Keratinocyte (primary cell): ENCODE measurements at places on chromosomes 3 and 15. TPM values are rescaled to one million over a fixed set of nuclear protein-coding genes. Genes with fewer than 3 reads are reported as not detected.

DNA sequence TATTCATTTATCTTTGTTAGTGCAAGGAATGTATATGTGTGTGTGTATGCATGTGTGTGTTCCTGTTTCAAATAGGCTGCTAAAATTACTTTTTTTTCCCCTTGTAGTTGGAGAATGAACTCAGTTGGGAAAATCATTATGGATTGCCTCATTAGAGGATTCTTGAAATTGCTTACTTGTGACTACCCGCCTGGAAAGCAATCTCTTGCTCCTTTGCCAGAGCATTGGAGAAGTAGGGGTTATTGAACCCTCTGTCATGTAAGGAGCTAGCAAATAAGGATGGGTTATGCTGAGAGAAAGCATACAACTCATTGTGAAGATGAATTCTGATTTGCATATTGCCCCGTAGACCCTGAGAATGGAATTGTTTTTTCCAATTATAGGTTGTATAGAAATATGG, 474.5 kb downstream of the CADM2 start:
- H3K4me1 ChIP-seq: no peaks in the 10 kb centered on the region
- H3K36me3 ChIP-seq: no peaks in the 10 kb centered on the region
- DNase-seq: no peak
- H3K27ac ChIP-seq: no peak overlapping the region
- H3K4me3 ChIP-seq: no peak overlapping the region

- no peaks in the 10 kb centered on the region for H3K4me1 ChIP-seq
- H3K4me3 ChIP-seq: no peak overlapping the region
- DNase-seq: no peak
Measured at GRCh38 chr3:38843898-38844297, 27.9 kb upstream of the SCN10A start.

DNA sequence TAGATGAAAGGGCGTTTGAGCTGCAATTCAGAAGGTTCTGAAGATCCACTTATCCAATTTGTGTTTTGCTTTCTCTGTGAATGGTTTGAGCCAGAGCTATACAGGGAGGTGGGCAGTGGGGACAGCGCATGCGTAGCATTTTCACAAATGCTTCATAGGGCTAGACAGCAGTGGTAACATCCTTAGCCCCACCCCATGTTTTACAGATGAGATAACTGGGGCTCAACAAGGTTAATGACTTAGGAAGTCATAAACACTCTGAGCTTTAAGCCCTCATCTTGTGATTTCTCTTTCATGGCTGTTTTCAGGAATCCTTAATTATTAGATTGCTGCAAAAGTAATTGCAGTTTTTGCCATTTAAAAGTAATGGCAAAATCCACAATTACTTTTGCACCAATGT, 408.7 kb downstream of the IL5RA start:
- H3K36me3 ChIP-seq: no peaks in the 10 kb centered on the region
- H3K27ac ChIP-seq: no peak overlapping the region
- no peaks in the 10 kb centered on the region for H3K27me3 ChIP-seq
- DNase-seq: no peak
- H3K4me1 ChIP-seq: no peaks in the 10 kb centered on the region
- H3K4me3 ChIP-seq: no peak overlapping the region

DNA sequence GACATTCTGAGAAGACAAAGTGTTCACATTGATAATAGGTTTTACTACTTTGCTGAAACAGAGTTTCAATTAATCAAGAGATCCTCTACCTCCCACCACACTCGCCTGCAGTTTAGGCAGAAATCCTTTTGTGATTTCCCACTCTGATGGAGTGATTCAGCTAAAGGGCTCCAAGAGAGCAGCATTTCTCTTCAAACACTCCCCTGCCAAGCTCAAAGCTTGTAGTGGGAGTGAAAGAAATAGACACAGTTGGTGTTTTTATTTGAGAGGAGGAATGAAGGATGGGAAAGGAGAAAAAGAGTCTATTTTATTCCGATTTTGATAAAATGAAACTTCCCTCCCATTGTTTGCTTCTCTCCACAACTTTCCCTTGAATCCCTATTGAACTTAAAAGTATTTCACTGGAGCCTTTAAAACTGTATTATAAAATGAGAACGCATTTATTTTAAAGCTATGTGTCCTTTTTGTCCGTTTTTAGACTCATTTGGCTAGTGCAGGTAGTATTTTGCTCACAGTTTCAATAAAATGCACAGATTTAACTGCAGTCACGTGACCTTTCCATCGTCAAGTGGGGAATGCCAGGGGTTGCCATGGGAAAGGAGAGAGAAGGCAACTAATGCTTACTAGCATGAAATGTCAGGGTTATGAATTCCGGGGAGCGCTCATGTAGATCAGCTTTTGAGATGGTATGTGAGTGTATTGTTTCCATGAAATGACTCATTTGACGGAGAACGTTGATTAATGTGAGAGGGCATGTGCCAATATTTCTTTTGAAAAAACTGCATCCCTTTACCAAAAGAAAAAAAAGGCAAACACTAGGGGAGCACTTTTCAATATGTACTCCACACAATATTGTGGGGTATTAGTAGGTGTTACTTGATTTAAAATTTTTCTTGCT, 7.7 kb upstream of the OSBPL11 start:
- H3K4me3 ChIP-seq: no peak overlapping the region
- peak; percentile 49 for DNase-seq
- H3K27me3 ChIP-seq: no peaks in the 10 kb centered on the region
- H3K36me3 ChIP-seq: no peaks in the 10 kb centered on the region
- peaks cover 11% of the 10 kb centered on the region for H3K4me1 ChIP-seq

GRCh38 chr15:93954985-93955571, 276.3 kb upstream of the MCTP2 start:
- H3K4me1 ChIP-seq: peaks cover 3% of the 10 kb centered on the region
- no peaks in the 10 kb centered on the region for H3K36me3 ChIP-seq
- no peak for DNase-seq
- H3K4me3 ChIP-seq: no peak overlapping the region

DNA sequence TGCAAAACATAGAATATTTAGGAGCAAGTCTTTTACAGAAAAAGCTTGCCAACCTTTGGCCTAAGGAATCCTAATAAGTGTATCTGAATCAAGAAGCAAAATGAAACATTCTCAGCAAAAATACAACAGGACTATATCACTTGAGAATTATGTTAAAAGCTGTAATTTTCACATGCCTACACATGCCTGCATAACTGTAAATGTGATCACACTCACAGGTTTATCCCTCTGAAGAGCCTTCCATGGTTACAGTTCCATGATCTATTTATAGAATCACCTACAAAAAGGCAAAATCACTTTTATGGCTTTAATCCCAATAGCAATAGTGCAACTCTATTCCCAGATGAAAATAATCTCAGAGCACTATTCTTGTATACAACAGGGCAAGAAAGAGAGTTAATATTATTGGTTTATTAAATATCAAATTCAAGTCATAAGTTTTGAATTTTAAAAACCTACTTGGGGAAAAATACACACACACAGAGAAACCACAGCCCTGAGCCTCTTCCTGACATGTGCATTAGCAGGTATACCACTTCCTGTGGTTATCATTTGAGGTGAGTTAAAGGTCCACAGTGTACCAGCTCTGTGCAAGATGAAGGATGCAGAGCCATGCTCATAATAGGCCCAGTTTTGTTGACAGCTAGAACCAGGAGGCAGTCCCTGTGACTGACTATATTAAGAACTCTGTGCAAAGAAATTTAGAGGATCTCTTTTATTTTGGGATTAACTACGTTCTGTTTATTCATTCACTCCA, 252.5 kb upstream of the TGFBR2 start:
- H3K36me3 ChIP-seq: no peaks in the 10 kb centered on the region
- H3K27me3 ChIP-seq: no peaks in the 10 kb centered on the region
- peaks cover 65% of the 10 kb centered on the region for H3K4me1 ChIP-seq
- H3K4me3 ChIP-seq: no peak overlapping the region
- peak overlapping the region; percentile 78 for H3K27ac ChIP-seq

GRCh38 chr3:37952564-37952963, 38.0 kb upstream of the VILL start:
- H3K36me3 ChIP-seq: peaks cover 11% of the 10 kb centered on the region
- H3K4me1 ChIP-seq: no peaks in the 10 kb centered on the region
- H3K27me3 ChIP-seq: no peaks in the 10 kb centered on the region
- peak; percentile 15 for DNase-seq
- H3K4me3 ChIP-seq: no peak overlapping the region

HGD gene
- polyA plus RNA-seq: 0.02 to 0.30 TPM in 2 of 3 replicates, not detected in the other
